ENCODE measurements at places on chromosomes 13 and 19.

GRCh38 chr19:16586991-16587832 lies 15.0 kb upstream of the SLC35E1 start:
- DNase-seq = peak; percentile 80

DNA sequence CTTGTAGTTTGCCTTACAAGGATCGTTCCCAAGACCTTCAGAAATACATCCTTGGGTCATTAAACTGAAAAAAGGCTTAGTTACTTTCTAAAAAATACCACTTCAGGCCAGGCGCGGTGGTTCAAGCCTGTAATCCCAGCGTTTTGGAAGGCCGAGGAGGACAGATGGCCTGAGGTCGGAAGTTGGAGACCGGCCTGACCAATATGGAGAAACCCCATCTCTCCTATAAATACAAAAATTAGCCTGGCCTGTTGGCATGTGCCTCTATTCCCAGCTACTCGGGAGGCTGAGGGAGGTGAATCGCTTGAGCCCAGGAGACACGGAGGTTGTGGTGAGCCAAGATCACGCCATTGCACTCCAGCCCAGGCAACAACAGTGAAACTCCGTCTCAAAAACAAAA lies 2.2 kb upstream of the ZNF28 start:
- no peak for DNase-seq

DNA sequence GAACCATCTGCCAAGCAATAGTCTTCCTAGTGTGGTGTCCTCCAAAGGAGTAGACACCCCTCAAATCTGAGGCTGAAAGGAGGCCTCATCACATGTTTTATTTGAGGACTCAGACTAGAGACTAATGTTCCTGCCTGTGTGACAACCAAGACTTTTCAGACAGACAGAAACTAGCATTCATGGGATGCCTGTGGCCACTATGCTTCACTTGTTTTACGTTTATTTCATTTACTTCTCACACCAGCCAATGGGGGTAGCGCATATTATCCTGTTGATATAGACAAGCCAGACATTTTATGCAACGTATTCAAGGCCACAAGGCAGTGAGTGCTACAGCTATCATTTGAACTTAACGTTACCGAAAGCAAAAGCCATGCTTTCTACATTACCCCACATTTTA lies 391.7 kb upstream of the HTR2A start:
- no peak for DNase-seq

GRCh38 chr19:9878511-9879196 lies 43.5 kb downstream of the PIN1 start:
- no peak for DNase-seq

DNA sequence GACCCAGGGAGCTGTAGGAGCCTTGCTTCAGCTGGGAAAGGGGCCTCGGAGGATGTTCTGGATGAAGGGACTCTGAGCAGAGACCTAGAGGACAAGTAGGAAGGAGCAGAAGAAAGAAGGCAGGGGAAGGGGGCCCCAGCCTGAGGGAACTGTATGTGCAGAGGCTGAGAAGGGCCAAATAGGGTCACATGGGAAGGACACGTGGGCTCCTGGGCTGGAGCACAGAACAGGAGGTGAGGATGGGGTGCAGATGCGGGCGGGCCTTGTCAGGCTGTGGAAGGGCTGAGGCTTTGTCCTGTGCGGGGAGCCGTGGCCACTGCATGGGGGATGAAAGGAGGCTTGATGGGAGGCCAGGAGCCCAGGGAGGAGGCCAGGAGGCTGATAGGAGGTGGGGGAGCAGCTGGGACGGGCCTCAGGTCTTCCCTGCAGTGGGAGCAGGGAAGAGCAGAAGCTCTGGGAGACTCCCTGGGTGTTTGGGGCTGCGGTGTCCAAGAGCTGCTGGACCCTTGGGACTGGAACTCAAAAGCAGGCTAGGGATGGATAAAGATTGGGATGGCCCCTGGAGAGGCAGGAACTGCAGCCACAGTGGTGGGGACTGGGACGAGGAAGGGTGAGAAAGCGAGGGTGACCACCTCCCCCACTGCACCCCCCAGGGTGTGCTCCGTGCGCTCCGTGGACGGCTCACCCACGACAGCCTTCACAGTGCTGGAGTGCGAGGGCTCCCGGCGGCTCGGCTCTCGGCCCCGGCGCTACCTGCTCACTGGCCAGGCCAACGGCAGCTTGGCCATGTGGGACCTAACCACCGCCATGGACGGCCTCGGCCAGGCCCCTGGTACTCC lies 11.4 kb upstream of the LTBP4 start:
- DNase-seq = no peak

GRCh38 chr19:7247155-7247554 lies 47.1 kb downstream of the INSR start:
- no peak for DNase-seq

DNA sequence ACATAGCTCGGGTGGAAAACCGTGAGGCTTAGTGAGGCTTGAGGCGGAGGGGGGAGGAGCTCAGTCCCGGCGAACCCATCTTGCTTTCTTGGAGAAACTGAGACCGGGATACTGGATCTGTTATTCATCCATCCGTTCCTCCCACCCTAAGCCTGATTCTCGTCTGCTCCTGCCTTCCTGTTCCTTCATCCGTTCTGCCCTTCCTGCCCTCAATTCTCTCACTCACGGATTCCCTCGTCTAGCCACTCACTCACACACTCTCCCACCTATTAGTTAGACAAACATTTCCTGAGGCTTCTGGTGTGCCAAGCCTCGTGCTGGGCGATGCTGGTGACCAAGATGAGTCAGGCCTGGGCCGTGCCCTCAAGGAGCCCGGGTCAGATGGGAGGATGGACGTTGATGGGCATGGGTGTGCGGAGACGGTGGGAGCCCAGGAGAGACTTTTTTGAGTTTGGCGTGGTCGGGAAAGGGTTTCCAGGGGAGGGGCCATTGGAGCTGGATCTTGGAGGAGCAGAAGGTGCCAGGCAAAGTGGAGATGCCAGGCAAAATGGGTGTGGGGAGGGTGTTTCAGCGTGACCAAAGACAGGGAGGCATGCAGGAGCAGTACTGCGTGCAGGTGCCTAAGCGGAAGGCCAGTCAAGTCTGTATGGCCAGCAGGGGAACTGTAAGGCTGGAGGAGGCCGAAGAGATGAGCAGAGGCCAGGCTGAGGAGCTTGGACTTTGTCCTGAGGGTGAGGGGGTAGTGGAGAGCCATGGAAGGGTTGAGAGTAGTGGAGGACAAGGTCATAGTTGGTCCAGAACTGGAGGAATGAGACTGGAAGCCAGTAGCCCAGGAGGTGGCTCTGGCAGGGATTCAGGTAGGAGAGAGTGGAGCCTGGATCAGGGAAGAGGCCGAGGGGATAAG lies 7.4 kb upstream of the CNFN start:
- DNase-seq = no peak

DNA sequence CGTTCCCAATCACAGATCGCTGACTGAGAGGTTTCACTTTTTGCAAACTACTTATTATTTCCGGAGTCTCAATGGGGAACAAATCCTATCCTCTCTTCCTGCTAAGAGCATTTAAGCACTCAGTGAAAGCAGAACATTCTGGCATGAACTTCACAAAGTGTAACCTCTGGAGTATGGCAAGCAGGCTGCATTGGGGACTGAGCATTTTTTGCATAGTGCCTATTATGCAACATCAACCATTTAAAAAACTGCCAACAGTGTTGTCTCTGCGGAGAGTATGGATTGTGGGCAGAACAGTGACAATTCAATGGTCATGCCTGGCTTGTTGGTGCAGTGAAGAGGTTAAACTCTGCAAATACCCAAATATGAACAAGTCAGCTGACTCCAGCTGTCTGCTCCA lies 484.6 kb downstream of the OLFM4 start:
- no peak for DNase-seq

- no peak for DNase-seq
Observed at GRCh38 chr13:26497968-26498511, 59.4 kb upstream of the WASF3 start.

DNA sequence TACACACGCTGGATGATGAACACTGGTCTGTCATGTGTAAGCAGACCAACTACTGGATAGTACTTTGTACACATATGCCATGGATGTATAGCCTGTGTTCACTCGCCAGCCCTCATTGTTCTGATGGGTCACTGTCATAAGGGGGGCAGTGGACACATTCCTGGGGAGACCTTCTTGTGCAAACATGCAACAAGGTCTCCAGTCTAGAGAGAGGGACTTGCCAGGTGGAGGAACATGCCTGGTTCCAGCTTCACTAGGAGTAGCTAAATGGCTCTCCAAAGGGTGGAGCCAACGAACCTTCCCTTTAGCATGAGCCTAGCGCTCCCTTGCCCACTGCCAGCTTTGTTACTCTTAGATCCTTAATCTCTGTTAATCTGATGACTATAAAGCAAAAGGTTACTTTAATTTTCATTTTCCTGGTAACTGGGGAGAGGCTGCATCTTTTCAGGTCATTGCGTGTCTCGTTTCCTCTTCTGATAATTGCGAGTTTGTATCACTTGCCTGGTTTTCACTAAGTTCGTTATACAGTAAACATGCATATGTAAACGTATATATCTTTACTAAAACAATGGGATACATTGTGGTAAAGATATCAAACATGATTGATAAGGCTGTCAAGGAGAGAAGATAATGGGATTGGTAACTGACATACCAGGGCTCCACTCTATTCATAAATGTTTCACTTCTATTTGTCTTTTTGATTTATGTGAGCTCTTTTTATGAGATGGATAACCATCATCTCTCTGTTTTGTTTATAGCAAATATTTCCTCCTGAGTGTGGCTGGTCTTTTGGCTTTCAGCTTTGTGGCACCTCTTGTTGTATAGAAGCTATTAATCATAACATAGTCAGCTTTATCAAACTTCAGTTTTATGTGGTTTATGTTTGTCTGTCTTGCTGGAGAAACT lies 235.2 kb upstream of the SGCG start:
- DNase-seq = no peak

- DNase-seq = no peak
Observed at GRCh38 chr13:28679628-28680027, 20.7 kb downstream of the POMP start.

DNA sequence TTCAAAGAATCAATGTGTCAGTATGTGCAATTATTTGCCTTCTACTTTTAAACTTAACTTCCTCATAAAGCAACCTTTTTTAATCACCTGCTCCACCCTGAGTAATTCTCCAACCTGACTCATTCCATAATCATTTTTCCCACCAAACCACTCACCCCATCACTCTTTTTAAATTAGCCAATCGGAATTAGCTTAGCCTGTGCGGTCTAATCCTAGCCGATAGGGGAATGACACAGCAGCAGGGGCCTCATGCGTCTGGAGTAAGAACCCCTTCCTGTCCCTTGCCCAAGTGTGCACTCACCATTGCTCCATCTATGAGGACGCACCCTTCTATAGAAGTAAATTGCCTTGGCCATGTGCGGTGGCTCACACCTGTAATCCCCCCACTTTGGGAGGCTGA lies 27.4 kb upstream of the ZNF83 start:
- no peak for DNase-seq

GRCh38 chr19:7187605-7188339 lies 106.4 kb downstream of the INSR start:
- DNase-seq = no peak

DNA sequence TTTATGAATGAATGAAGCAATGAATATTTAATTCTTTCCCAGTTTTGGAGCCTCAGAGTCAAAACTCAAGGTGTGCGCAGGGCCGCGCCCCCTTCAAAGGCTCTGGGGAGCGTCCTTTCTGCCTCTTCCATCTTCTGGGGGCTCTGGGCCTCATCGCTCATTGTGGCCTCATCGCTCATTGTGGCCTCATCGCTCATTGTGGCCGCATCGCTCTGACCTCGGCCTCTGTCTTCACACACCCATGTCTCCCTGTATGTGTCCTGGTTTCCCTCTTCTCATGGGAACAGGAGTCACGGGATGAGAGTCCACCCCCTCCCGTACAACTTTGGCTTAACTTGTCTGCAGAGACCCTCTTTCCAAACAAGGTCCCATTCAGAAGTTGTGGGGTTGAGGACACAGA lies 3.2 kb upstream of the MEX3D start:
- DNase-seq = no peak

GRCh38 chr13:60120617-60121336 lies 43.0 kb downstream of the DIAPH3 start:
- no peak for DNase-seq

- no peak for DNase-seq
Observed at GRCh38 chr13:33197541-33197971, 88.0 kb downstream of the STARD13 start.

DNA sequence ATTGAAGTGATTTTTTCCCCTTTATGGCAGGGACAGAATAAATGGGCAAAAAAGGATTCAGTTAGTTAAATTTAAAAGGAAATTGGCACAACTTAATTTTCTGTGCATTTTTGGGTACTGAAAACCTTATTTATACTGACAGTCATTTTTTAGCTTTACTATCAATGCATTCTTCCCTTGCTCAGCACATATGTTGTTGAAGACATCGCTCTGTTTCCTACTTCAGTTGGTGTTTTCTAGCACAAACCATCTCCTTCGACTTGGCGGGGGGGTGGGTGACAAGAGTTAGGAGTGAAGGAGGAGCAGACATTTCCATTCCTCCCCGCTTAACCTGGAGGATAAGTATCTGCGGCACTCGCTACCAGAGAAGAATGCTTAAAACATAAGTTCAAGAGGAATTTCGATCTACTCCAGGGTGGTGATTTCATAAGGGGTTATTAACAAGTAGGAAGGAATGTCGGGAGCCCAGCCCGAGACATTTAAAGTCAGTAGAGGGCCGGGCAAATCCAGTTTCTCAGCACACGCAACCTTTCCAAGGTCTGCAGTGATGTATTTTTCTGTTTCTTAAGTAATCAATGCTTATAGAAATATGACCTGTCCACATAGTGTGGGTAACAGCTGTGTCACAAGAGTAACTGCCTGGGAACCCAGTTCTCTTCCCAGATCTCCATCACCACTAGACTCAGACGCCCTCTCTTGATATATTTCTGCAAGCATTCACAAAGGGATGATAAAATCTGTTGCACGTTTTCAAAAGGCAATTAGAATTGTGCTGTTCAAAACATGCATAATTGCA lies 525.8 kb downstream of the MYO16 start:
- no peak for DNase-seq

- peak; percentile 70 for DNase-seq
Observed at GRCh38 chr19:40585241-40585981, 8.7 kb downstream of the SHKBP1 start.

GRCh38 chr13:91595677-91596076 lies 197.3 kb downstream of the GPC5 start:
- no peak for DNase-seq

GRCh38 chr13:53217194-53217593 lies 188.6 kb downstream of the OLFM4 start:
- no peak for DNase-seq

- DNase-seq = no peak
Observed at GRCh38 chr19:56681702-56682101, 10.1 kb upstream of the ZNF835 start.

DNA sequence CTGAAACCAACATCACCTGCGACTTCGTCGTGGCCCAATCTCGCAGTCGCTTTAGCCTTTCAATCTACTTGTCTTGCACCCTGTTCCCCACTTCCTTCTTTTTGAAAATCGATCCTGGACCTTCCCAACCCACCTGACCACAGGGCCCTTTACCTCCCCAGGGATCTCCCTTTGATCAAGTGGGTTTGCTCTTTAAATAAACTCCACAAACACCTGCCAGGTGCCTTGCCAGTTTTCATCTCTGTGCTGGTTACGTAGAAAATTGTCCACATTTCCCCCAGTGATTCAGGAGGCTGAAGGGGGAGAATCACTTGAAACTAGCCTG lies 14.5 kb upstream of the RAB20 start:
- no peak for DNase-seq

- no peak for DNase-seq
Observed at GRCh38 chr13:32264407-32264806, 50.8 kb downstream of the ZAR1L start.

GRCh38 chr19:13089139-13089856 lies 13.4 kb downstream of the LYL1 start:
- DNase-seq = peak; percentile 32

- DNase-seq = no peak
Observed at GRCh38 chr13:112204346-112205327, 137.7 kb downstream of the SOX1 start.

- no peak for DNase-seq
Observed at GRCh38 chr19:30119180-30119908, 177.3 kb downstream of the URI1 start.

Data from HL-60 (cell line).